ENCODE measurements at places on chromosomes 1 and 21. TPM values are rescaled to one million over a fixed set of nuclear protein-coding genes. Genes with fewer than 3 reads are reported as not detected.
A peak's percentile ranks its signal among the peaks of the same experiment; 100 is the strongest.

GRCh38 chr1:209387969-209388329 lies 195.6 kb upstream of the CAMK1G start:
- no peak for DNase-seq

The CYP4B1 gene
- 41.4 TPM for total RNA-seq

- no peak for DNase-seq
These were observed 26.8 kb downstream of the TMPRSS2 start for GRCh38 chr21:41481191-41481590.

DNA sequence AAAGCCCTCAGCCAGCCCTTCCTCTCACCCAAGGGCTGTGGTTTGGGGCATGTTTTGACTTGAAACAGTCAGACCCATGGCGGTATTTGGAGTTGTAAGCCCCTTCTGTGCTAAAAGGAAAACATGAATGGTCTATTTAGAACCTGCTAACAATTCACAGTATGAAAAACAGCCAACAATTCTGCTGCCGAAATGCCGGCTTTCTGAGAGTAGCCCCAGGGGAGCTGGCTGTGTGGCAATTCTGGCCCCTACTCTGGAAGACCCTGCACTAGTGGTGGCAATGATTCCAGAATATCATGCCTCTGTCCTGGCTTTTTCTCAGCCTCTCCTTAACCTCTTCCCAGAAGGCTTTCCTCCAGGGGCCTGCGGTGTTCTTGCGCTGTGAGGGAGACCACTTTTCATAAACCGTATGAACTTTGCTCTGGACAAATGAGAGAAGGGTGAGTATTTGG lies 118.7 kb downstream of the EDEM3 start:
- DNase-seq = no peak

- DNase-seq = no peak
These were observed 43.2 kb downstream of the IL6R start for GRCh38 chr1:154448331-154448811.

- DNase-seq = peak; percentile 93
These were observed 4.1 kb downstream of the CROCC start for GRCh38 chr1:16925635-16926490.

DNA sequence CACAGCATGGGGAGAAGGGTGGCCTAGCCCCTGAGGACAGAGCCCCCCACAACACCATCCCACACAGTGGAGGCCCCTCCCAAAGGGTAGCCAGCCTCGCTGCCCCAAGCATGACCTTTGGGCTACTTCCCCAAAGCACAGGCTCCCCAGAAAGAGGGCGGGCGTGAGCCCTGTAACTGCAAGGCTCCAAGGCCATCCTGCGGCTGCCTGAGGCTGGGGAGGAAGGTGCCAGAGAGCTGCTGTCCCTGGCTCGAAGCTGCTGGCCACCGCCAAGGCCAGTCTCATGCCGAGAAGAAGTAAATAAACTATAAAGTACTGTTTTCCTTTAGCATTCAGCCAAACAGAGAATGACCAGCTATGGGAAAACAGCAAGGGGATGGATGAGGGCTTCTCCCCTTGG lies 27.5 kb downstream of the UBASH3A start:
- peak; percentile 42 for DNase-seq

GRCh38 chr1:119008483-119009311 lies 20.6 kb upstream of the TBX15 start:
- no peak for DNase-seq

GRCh38 chr1:30702823-30703222 lies 20.6 kb downstream of the MATN1 start:
- no peak for DNase-seq

The KCNQ4 gene
- total RNA-seq = 1.8 TPM

- DNase-seq = no peak
These were observed 73.2 kb upstream of the B3GALT2 start for GRCh38 chr1:193259636-193260035.

GRCh38 chr1:24575905-24576587 lies 20.2 kb downstream of the NCMAP start:
- DNase-seq = no peak

The MRPL37 gene
- total RNA-seq = 73.7 TPM

The S100A7 gene
- total RNA-seq = not detected

DNA sequence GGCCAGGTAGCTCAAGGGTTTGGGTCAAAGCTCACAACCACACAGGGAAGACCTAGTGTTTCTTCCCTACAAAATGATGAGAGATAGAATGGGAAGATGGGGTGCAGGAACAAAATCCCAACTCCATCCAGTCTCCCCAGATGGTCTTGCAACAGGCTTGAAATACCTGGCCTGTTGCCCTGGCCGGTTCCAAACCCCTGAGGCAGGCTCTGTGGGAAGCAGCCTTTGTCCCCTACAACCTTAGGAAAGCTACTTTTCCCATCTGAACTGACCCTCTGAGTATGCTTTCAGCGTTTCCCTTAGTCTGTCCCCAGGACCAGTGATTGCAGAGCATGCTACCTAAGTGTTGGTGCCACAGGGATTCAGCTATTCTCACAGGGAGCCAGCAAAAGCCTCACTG lies 104.0 kb downstream of the GDAP2 start:
- DNase-seq = no peak

DNA sequence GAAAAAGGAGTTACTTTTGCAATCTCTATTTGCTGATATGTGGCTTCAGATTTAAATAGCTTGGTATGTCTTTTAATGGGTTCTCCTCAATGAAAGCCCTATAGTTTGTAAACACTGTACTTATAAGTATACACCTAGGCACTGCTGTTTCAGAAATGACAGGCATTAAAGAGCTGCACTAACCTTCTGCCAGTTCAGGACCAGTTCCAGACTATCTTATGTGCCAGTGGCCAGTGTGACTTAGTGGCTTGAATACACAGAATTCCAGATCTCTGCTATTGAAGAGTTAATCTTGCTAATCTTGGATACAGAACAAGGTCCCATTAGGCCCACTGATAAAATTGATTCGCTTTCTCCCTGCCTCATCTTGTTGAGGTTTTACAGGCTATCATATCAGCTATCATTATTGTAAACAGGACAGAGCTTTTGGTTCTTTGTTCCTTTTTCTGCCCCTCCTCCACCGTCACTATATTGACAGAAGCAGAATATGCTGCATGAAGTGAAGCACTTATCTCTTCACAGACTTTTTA lies 337.5 kb downstream of the LRRIQ3 start:
- no peak for DNase-seq

DNA sequence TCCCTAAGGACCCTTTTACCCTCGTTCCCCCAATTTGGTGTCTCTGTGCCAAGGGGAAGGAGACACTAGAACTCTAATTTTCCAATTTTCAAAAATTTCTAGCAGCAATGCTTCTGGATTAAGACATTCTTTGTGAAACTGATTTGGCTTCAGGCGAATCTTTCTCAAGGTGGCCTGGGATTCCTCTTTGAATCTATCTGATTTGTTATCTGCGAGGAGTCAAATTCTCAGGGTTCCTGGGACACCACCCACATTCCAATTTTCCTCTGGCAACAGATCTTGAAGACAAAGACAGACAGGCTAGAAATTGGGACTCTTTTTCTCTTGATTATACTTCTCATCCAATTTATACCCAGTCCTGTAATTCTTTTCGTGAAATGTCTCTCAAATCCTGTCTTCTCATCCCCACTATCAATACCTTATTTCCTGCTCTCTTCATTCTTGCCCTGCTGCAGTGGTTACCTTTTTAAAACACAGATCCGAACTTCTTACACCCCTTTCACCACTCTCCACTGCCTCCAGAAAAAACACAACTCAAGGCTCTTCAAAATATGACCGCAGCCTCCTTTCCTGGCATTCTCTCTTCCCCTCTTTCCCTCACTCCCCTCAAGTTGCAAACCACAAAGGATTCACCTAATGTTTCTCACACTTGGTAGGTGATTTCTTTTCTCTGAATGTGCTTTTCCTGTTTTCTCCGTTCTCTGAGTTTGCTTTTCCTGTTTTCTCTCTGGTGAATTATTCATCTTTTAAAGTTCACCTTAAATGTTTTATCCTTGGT lies 2.7 kb upstream of the MPZL1 start:
- DNase-seq = no peak

GRCh38 chr1:18066576-18066975 lies 41.0 kb upstream of the IGSF21 start:
- DNase-seq = no peak

DNA sequence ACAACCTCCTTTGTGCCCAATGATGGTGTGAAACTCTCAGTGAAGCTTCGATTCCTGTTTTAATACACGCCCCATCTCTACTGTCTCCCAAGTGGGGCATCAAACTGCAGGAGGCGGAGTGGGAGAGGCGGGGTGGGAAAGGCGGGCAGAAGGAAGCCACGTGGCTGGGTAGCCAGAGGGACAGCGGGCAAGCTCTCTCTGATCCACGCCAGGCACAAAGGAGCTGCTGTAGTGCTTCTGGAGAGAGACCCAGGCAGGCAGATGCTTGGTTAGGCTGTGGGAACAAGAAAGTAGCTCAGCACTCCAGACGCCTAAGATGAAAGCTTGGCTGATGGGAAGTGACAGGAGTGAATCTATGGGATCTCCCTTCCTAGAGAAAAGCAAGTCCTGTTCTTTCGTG lies 25.7 kb downstream of the TRIM67 start:
- DNase-seq = no peak

GRCh38 chr21:45363921-45364467 lies 41.0 kb upstream of the COL18A1 start:
- DNase-seq = peak; percentile 48

The ROR1 gene
- total RNA-seq = 11.1 TPM

DNA sequence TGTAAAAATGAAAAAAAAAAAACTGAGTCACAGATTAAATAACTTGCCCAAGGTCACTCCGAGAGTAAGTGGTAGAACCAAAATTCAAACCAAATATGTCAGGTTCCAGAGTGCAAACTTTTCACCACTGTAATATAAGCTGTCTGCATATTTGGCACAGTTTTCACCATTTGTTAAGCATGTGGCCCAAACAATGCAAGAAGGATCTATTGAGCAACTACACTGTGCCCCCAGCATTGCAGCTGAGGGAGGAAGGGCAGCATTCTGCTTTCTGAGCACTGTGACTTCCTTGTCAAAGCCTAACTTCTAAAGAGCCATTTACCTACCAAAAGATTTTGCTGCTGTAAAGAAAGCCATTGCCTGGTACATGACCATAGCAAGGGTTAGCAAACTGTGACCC lies 133.4 kb downstream of the SYT2 start:
- DNase-seq = peak; percentile 41

DNA sequence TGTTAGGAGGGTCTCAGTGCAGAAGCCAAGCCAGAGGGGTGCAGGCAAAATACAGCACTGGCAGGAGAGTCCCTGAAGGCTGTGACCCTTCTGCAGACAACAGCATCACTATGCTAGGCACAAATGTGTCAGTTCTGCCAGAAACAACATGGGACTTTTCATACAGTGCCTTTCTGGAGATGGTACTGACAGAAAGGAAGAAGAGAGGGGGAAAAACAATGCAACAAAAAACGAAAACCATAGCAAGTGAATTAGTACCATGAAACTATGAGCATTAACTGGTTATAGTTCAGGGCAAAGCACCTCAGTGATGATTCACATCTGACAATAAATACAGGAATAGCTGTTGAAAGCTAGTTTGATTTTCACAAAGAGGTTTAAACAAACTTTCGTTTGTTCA lies 140.8 kb upstream of the NBPF11 start:
- no peak for DNase-seq

DNA sequence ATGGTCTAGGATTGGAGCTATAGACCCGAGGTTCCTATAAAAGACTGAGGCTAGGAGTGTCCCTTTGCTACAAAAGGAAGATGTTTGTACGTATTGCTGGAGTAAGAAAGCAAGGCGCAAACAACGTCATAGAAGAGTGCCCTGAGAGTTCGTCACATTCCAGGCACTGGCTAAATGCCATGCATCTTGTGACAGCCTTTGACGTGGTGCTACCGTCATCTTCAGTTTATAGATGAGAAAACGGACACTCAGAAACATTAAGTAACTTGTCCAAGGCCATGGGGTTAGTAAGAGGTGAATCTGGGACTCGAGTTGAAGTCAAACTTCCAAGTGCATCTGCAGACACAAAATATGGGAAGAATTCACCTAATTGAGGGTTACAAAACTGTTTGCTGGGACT lies 104.2 kb upstream of the SLC45A1 start:
- no peak for DNase-seq

The TMEM240 gene
- total RNA-seq = 6.8 TPM

DNA sequence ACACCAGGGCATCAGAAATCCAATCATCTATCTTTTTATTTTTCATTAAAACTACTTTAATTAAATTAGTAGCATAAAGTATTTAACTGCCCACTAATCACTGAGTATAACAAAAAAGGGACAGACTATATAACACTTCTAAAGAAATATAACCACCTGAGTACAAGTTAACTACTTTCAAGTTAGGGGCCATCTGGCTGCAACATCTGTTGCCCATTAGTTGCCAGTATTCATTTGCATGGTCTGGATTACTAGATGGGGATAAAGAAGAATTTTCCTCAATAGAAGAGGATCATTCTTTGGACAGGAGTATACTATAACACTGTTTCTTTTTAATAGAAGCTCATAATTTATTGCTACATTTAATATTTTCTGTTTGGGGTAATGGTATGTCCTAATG lies 446.4 kb downstream of the AMY1C start:
- DNase-seq = no peak

DNA sequence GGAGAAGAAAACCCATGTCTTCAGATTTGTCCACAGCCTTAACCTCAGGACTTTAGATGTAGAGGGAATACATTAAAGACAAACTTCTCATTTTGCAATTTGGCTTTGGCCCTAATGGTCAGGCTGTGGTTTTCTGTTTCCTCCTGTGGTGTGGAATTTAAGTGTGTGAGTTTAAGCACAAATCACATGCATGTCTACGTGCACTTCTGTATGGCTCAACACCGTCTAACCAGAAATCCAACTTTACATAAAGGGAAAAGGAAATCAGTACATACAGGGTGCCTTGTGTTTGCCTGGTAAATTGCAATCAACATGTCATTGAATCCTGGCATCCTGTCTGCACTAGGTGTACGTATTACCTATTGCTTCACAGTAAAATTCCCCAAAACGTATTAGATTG lies 1.2 kb upstream of the ZNF124 start:
- DNase-seq = no peak

The VSIG8 gene
- not detected for total RNA-seq

- DNase-seq = no peak
These were observed 15.3 kb downstream of the SLC35F3 start for GRCh38 chr1:233919786-233920185.

DNA sequence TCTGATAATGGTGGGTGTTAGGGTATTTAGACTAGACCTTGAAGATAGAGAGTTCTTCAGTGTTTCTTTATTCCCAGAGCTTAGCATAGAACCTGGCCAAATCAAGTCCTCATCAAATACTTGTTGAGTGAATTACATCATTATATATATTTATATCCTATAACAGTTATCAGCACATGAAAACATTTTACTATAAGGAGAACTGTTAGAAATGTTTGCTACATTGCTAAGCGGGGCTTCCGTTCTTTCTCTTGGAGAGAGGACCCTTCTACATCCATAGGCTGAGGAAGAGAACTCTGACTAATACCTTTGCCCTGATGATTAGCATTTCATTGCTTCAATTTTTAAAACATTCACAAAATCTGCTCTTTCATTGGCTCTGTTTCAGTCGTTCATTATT lies 66.5 kb upstream of the NBL1 start:
- DNase-seq = no peak

The DTL gene
- total RNA-seq = 7.1 TPM

The GPR37L1 gene
- 0.28 TPM for total RNA-seq

The TACSTD2 gene
- 219 TPM for total RNA-seq

Data from prostate gland (tissue), 2 donors.